ENCODE measurements at places on chromosomes 1 and 21. TPM values are rescaled to one million over a fixed set of nuclear protein-coding genes. Genes with fewer than 3 reads are reported as not detected.

COL16A1 gene
- 128 TPM for total RNA-seq

KRTAP12-2 gene
- not detected for total RNA-seq

FCRL2 gene
- total RNA-seq = not detected

LEFTY2 gene
- total RNA-seq = 0.86 TPM

UBL4B gene
- not detected for total RNA-seq

FLG2 gene
- 3,608 TPM for total RNA-seq

DNA sequence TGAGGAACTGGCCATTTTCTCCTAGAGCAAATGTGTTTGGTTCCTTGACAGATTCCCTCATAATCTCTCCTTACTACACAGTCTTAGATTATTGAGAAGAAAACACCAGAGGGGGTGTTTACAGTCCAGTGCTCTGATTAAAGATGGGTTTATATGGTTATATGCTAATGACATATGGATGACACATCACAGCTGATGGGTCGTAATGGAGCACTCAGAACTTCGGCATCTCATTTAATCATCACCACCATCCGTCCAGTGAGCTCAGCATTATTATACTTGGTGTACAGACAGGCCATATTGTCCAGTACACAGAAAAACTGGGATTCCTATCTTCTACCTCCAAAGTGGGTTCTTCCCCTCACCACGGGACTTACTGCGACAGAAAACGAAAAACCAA, 22.3 kb upstream of the NR5A2 start:
- DNase-seq = no peak

DNA sequence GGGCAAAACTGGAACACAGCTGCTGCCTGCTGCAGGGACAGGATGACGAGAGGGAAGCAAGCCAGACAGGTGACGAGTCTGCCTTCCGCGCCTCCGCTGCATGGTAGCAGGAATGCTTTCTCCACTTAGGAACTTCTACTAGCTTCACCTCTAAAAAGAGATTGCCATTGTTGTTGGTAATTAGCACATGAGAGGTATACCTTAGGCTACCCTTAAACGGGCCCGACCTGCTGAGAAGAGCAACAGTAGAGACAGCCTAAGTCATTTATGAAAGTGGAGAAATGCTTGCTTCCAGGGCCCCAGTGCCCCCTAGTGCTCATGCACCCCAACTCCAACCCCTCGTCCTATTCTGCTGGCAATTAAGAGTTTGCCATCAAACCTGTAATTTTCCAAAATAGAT, 96.9 kb upstream of the AKT3 start:
- no peak for DNase-seq

DNA sequence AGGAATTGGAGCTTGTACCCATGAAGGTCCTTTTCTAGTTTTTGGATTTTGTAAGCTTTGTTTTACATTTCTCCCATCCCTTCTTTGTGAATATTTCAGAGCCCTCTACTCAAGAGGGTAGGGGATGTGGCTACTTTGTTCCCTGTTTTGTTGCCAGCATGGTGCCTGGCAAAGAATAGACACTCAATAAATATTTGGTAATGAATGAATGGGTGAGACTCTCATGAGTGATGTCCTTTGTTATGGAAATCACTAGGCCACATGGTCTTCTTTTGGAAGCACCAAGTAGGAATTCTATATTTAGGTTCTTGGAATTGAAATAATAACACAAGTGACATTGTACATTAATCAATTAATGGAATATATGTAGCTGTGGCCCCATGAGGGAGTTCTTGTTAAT, 26.8 kb upstream of the ATP5PO start:
- DNase-seq = no peak

DNA sequence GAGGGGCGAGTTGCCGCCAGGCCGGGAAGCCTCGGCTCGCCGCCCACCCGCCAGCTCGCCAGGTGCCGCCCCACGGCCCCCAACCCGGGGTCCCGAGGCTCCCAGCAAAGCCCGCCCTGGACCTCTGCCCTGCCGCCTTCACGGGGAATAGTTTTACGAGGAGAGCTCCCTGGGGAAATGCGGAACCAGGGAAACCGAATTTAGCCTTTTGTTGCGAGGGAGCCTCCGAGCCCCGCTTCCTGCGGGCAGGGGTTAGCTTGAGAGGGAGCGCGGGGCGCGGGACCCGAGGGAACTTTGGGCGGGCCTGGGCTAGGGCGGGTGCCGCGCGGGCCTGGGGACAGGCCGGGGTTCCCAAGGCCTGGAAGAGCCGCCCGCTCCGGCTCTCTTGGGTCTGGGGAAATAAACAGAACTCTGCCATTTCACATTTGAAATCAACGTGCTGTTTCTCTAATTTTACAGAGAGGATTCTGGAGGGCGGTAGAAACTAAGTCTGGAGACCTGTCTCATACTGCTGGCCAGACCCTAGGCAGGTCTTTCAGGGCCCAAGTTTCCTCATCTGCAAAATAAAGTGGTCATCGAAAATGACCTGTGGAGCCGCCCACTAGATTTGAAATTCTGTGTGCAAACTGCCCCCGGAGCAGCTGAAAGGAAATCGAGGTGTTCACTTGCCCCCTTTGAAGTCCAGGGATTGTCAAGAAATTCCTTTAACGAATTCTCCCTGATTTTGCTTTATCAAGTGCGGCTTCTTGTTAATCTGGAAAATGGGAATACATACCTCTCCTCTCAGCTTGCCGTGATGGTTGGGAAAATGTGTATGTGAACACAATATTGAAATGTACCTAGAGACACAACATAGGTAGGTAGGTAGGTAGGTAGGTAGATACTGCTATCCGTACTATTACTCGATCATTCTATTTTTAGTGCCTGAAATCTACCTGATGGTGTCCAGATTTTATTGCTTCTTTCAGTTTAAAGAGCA, 749 bp upstream of the GLUL start:
- DNase-seq = no peak

DNA sequence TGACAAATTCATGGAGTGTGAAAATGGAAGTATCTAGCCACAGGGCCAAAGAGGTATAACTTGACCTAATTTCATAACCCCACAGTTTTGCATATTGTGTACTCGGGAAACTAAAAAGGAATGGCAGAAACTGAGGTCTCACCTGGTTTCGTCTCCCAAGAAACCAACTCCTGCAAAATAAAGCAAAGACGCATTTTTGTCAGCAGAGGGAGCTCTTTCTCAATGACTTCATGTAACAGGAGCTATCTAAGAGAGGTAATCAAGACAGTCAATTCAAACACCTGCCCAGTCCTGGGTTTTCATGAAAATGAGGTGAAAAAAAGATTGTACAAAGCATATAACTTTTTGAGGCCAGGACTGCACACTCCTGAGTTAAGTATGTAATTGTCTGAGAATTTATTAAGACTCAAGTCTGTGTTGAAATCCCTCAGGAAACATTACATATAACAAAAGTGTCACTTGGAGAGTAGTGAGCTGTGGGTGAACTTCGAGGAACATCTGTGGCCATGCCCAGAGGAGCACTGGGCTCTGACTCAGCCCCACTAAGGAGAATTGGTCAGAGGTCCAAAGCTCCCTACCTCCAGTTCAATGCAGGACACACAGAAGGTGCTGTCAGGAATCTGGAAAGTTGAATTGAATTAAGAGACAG, 17.6 kb downstream of the FCRL4 start:
- DNase-seq = peak; percentile 21

GRCh38 chr1:229027158-229027557, 243.8 kb upstream of the RAB4A start:
- no peak for DNase-seq

- no peak for DNase-seq
Observed at GRCh38 chr1:7827126-7827955, 25.5 kb downstream of the UTS2 start.

DNA sequence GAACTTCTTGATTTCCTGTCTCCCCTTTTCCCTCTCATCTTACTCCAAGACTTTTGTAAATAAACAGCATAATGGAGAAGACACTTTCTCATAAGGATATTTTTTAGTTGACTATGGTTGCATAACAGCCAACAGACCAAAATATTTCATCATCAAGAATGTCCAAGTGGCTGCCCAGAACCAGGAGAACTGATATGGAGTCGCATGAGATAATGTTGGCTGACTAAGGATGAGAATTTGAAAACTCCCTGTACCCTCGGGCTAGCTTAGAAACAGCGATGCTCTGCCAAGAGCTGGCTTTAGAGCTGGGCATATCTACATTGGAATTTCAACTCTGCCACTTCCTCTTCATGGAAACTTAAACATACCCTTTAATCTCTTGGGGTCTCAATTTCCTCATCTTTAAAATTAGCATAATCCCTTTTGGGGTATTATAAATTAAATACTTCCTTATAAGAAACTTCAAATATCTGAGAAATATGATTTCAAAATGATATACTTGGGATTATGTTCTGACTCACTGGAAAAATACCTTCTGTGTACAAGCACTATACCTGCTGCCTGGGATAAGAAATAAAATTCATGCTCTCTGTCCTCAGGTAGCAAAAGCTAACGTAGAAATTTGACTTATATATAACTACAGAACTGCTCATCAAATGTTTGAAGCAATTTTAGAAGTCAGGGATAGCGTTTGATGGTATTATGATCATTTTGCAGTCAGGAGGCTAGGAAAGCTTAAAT, 777.3 kb downstream of the LTN1 start:
- no peak for DNase-seq

- peak; percentile 82 for DNase-seq
Observed at GRCh38 chr1:223143537-223144248, 645 bp upstream of the TLR5 start.
